ENCODE measurements at places on chromosomes 2 and 18.

- DNase-seq: no peak
These were observed 186.5 kb upstream of the COPS8 start for GRCh38 chr2:236899146-236899545.

DNA sequence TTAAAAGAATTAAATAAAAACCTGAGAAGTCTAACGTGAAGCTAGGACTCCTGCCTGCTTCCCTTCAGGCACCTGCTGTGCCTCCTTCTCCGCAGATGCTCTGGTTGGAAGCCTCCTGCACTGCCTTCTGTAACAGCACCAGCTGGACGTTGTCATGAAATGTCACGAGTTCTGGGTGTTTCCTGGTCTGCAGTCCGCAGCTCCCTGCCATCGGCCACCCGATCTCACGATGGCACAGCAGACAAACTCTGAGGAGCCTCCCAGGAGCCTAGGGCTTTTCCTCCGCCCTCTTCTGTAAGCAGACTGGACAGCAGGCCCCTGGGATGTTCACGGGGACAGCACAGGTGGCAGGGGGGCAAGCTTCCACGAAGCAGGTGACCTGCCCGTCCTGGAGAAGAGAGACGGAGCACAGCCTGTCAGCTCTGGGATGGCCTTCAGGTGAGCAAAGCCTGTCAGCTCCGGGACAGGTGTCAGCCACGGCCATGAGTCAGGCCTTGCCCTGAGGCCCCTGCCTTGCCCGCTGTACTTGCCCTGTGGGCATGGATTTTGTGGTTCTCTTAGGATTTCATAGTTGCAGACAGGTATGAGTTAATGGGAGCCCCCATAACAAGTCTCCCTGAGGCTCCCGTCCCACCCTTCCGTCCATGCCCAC is 110.3 kb downstream of the PXDN start:
- DNase-seq: no peak

GRCh38 chr18:58579561-58580047 is 49.3 kb downstream of the ALPK2 start:
- DNase-seq: no peak

- DNase-seq: no peak
These were observed 43.5 kb upstream of the LAPTM4A start for GRCh38 chr2:20094955-20095354.

Data from thymus (tissue), 14 donors.